ENCODE measurements at places on chromosomes 7 and 10.
A peak's percentile ranks its signal among the peaks of the same experiment; 100 is the strongest.

DNA sequence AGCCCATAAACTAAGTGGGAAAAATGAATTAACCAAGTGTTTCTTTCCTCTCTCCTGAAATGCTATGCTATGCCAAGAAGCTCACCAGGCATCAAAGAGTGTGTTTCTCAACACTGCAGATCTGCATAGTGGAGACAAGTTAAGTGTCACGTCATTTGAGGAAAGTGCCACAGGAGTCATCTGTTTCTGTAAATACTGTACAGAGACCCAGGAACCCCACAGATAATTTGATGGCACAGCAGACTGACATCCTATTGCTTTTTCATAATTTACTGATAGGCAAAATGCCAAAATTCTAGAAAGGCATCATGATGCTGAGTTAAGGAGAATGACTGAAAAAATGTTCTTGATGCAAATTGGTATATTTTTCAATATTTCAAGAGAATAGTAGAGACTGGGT lies 124.3 kb downstream of the NRCAM start:
- DNase-seq = no peak

DNA sequence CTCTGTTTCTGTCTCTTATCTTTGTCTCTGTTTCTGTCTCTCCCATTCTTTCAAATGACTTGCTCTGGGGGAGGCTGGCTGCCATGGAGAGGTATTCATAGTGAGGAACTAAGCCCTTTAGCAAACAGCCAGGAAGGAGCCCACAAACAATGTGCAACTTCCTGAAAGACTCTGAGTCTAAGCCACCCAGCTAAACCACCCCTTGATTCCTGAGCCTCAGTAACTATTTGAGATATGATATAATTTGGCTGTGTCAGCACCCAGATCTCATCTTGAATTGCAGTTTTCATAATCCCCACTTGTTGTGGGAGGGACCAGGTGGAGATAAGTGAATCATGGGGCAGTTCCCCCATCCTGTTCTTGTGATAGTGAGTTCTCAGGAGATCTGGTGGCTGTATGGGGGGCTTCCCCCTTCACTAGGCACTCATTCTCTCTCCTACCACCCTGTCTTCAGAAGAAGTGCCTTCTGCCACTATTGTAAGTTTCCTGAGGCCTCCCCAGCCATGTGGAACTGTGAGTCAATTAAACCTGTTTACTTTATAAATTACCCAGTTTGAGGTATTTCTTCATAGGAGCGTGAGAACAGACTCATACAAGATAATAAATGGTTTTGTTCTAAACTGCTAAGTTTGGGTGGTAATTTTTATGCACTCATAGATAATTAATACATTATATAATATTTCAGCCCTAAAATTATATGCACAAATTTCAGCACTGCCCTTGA lies 121.2 kb upstream of the FOXP2 start:
- no peak for DNase-seq

GRCh38 chr10:8245131-8245813 lies 190.8 kb downstream of the GATA3 start:
- no peak for DNase-seq

DNA sequence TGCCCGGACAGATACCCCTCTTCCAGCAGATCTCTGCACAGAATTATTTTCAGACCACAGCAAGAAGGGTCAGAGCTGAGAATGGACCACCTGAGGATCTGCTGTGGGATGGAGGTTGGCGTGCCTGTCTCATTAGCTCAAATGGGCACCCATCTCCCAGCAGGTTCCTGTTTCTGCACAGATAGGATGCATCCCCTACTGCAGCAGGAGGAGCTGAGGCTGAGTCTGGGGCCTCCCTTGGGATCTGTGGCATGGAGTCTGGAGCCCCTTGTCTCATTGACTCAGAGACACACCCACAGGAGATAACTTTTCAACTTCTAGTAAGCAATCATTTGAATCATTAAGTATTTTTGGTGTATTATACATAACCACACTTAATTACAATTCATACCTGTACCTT lies 212.7 kb downstream of the ADK start:
- no peak for DNase-seq

GRCh38 chr7:156780724-156781455 lies 112.1 kb downstream of the LMBR1 start:
- DNase-seq = peak; percentile 45

GRCh38 chr10:32372000-32372875 lies 25.3 kb upstream of the EPC1 start:
- DNase-seq = no peak

DNA sequence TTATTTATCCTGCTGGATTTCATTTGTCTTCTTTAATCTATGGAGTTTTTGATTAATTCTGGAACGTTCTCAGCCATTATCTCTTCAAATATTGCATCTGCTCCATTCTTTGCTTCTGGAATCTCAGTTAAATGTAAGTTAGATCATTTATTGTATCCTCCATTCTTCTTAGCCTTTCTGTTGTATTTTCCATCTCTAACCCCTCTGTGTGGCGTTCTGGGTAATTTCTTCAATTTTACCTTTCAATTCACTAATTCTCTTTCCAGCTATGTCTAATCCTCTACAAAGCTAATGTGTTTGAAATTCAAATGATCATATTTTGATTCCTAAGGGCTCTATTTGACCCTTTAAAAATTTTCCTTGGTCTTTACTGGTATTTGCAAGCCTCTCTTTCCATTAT lies 92.4 kb downstream of the CDH23 start:
- no peak for DNase-seq

GRCh38 chr10:119351189-119351588 lies 143.8 kb downstream of the GRK5 start:
- no peak for DNase-seq

- no peak for DNase-seq
Measured at GRCh38 chr7:126150278-126150958, 1102.3 kb downstream of the GRM8 start.

DNA sequence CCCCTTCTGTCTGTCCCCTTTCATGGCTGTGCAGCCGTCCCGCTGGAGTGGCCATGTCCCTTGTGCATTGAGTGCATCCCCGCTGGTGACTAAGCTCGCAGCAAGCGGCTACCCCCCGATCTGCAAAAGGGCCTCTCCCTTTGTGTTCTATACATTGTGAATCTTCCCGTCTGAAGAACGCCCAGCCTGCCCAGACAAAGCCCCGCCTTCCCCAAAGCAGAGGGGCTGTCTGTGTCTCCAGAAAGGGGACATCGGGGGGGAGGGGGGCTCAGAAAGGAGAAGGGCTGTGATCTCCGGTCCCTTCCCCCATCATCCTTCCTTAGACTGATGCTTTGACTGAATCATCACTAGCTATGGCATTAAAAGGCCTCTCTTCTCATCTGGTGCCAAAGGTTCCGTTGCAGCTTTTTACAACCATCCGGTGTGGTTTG lies 11.9 kb downstream of the NPTX2 start:
- DNase-seq = no peak

DNA sequence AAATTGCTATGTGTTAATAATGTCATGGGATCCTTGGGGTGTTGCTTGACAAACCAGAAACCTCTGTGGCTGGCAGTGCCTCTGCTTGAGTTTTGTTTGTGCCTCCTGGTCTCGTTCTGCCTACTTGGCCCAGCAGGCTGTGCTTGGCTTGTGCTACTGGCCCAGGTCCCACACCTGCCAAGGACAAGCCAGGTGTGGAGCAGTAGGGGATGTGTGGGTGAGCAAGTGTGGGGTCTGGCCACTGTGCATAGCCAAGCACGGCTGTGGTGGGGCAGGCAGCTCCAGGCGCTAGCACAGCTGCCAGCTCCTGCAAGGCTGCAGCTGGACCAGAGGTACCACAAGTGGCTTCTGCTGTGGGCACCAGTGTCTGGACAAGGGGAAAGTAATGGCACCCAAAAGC lies 149.6 kb upstream of the HGF start:
- no peak for DNase-seq

DNA sequence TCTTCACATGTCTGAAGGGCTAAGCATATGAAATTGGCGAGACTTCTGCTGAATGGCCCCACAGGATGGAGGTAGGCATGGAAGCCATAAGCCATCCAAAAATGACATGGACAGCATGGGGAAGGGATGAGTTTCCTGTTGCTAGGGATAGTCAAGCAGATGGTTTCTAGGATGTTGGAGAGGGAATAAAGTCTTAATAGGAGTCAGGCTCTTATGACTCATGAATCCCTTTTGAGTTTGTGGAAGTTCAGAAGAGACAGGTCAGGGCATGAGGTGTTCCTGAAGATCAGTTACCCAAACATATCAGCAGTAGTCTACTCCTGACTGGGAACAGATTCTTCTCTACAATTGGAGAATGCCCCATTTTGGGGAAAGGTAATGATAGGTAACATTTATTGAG lies 243.9 kb downstream of the REEP3 start:
- no peak for DNase-seq

- DNase-seq = no peak
Measured at GRCh38 chr10:35012781-35013180, 77.4 kb downstream of the CUL2 start.

DNA sequence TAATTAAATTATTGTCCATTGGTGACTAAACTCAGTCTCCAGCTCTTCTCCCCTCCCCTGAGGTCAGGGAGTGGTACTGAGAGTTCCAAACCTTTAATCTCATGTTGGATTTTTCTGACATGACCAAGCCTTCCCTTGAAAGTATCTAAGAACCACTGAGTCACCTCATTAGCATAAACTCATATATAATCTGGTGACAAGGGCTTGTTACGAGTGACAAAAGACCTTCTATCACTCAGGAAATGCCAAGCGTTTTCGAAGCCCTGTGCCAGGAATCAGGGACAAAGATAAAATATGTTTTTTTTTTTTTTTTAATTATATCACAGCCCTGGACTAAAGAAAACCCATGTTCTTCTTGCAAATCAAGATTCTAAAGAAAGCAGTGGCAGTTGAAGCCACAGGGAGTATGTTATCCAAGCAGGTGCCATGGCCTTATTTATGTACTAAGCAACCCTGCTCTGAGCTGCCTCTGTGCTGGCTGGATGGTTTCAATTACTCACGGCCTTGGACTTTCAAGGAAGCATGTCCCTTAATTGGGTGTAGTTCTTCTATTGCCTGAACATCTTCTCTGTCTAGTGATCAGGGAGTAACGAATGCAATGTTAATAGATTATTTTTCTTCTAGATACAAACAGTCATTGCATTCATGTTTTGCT lies 169.0 kb upstream of the PRKCQ start:
- DNase-seq = no peak

DNA sequence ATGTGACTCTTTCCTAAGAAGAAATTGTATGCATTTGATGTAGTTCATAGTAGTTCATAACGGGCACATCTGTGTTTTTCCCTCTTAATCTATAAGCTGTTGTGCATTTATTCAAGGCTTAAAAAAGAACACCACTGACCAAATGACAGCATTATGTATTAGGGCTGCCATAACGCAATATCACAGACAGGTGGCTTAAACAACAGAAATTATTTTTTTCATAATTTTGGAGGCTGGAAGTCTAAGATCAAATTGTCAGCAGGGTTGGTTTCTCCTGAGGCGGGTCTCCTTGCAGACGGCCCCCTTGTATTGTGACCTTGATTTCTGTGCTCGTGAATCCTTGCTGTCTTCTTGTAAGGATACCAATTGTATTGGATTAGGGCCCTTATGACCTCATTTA lies 627 bp upstream of the SSMEM1 start:
- no peak for DNase-seq

- DNase-seq = no peak
Measured at GRCh38 chr7:46015107-46015868, 94.2 kb upstream of the IGFBP3 start.
